ENCODE measurements at places on chromosomes 16 and 17. TPM values are rescaled to one million over a fixed set of nuclear protein-coding genes. Genes with fewer than 3 reads are reported as not detected.

The CDRT15 gene
- not detected for total RNA-seq

The EVPLL gene
- not detected for total RNA-seq

The KRTAP3-2 gene
- total RNA-seq = not detected

The COX10 gene
- total RNA-seq = 15.3 TPM

The TSPAN10 gene
- 0.59 TPM for total RNA-seq

The HOXB8 gene
- total RNA-seq = 1.0 TPM

The C17orf50 gene
- not detected for total RNA-seq

The ATP1B2 gene
- not detected for total RNA-seq

The MTSS2 gene
- total RNA-seq = 75.5 TPM

The ACTG1 gene
- 10,388 TPM for total RNA-seq

The KRT33A gene
- total RNA-seq = not detected

The CPHXL2 gene
- not detected for total RNA-seq

The AOC2 gene
- 0.34 TPM for total RNA-seq

The NEUROD2 gene
- total RNA-seq = not detected

The ST3GAL2 gene
- total RNA-seq = 14.5 TPM

The MYOCD gene
- under 0.01 TPM for total RNA-seq

The TBC1D3C gene
- not detected for total RNA-seq

The AKAP1 gene
- total RNA-seq = 20.5 TPM

The CKLF gene
- total RNA-seq = 85.7 TPM

The ADAD2 gene
- total RNA-seq = not detected

The ZNF207 gene
- 112 TPM for total RNA-seq

The KRTAP4-5 gene
- not detected for total RNA-seq

The HNF1B gene
- total RNA-seq = not detected

The ITGAL gene
- not detected for total RNA-seq

The DHRS7C gene
- not detected for total RNA-seq

The KLHL10 gene
- 0.17 TPM for total RNA-seq

The PRSS8 gene
- total RNA-seq = 0.30 TPM

The ABCC11 gene
- under 0.01 TPM for total RNA-seq

The ATXN7L3 gene
- total RNA-seq = 44.9 TPM

The PIGL gene
- 18.7 TPM for total RNA-seq

The DVL2 gene
- total RNA-seq = 65.3 TPM

The ACSM3 gene
- total RNA-seq = 0.17 TPM

The HOXB5 gene
- 12.3 TPM for total RNA-seq

The BEAN1 gene
- not detected for total RNA-seq

The NPIPA1 gene
- 16.4 TPM for total RNA-seq

The KRT13 gene
- total RNA-seq = not detected

The ITGB4 gene
- under 0.01 TPM for total RNA-seq

Measured in bronchus fibroblast of lung (primary cell).